ENCODE measurements at places on chromosomes 7 and 10. TPM values are rescaled to one million over a fixed set of nuclear protein-coding genes. Genes with fewer than 3 reads are reported as not detected.

- H3K4me1 ChIP-seq = peaks cover 7% of the 10 kb centered on the region
- H3K27ac ChIP-seq = no peak overlapping the region
- no peak overlapping the region for H3K4me3 ChIP-seq
- no peaks in the 10 kb centered on the region for H3K27me3 ChIP-seq
Observed at GRCh38 chr7:152865461-152865860, 105.9 kb downstream of the ACTR3B start.

DNA sequence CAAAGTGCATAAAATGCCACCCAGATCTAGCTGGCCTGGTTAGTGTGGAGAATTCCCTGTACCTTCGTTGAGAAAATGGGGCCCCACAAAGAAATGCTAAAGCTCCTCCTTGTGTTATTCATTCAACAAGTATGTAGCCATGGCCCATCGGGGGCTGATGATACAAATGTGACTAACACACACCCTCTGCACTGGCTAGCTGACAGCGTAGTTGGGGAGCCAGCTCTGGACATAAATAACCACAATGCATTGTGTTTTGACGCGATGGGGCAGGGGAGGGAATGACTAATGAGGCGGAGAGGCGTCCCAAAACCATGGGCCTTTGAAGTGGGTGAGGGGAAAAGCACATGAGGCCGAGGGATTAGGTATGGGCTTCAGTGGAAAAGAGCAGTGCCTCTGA, 28.2 kb upstream of the ASL start:
- no peak overlapping the region for H3K4me3 ChIP-seq
- no peaks in the 10 kb centered on the region for H3K27me3 ChIP-seq
- no peak overlapping the region for H3K27ac ChIP-seq
- no peaks in the 10 kb centered on the region for H3K36me3 ChIP-seq

DNA sequence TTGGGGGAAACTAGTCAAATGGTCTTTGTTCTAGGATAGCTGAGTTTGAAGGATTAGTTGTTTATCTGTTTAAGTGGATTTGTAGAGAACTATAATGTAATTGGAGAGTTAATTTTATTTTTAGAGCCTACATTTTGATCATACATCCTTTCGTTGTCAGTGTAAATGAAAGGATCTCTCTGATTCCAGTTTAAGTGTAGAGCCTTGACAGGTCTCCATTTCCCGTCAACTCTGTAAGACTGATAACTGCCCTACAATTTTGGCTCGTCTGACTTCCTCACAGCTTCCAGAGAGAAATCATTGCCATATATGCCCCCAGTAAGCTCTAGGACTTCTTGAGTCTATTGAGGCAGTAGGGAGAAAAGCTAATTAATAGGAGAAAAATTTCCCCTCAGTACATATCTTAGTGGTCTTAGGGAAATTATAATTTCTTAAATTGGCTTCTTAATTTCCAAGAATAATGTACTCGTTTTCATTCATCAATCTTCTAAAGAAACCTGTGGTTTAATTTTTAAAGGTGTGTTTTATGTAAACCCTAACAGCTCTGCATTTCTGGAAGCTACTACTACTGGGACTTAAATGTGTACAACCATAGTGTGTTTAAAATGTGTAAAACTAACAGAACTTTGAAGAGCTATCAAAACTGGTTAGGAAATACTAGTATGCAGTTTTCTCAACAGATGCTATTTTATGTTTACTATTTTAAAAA, 3.8 kb downstream of the KMT2E start:
- peak overlapping the region; percentile 98 for H3K4me3 ChIP-seq
- no peak for DNase-seq
- no peaks in the 10 kb centered on the region for H3K27me3 ChIP-seq
- H3K27ac ChIP-seq = peak overlapping the region; percentile 100
- peaks cover 18% of the 10 kb centered on the region for H3K36me3 ChIP-seq
- peaks cover 45% of the 10 kb centered on the region for H3K4me1 ChIP-seq

- H3K27me3 ChIP-seq = no peaks in the 10 kb centered on the region
- peaks cover 3% of the 10 kb centered on the region for H3K4me1 ChIP-seq
- H3K36me3 ChIP-seq = no peaks in the 10 kb centered on the region
- H3K4me3 ChIP-seq = no peak overlapping the region
- H3K27ac ChIP-seq = no peak overlapping the region
Observed at GRCh38 chr10:46235705-46236545, 50.9 kb upstream of the ANTXRL start.

DNA sequence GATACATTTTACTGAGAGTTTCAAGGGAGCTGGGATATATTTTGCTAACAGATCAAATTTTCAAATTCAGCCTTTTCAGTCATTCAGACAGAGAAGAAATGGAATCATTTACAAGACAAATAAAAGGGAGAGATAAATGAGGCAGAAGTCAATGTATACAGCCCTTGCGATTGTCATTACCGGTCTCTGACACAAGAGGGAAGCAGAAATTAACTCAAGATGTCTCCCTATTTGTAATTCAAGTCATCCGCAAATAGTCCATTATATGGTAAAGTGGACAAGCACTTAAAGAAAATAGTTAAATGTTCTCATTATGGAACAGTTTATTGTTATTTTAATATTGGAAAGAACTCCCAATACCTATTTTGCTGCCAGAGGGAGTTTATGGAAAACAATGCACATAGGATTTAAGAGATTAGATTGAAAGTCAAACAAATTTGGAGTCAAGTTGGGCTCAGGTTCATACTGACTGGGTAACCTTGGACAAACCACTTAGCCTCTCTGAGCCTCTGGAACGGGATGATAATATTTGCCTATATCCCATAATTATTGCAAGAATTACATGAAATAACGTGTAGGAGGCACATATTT, 89.3 kb upstream of the PRKCQ start:
- no peak for DNase-seq
- H3K4me1 ChIP-seq = peaks cover 26% of the 10 kb centered on the region
- no peak overlapping the region for H3K27ac ChIP-seq
- H3K4me3 ChIP-seq = no peak overlapping the region

DNA sequence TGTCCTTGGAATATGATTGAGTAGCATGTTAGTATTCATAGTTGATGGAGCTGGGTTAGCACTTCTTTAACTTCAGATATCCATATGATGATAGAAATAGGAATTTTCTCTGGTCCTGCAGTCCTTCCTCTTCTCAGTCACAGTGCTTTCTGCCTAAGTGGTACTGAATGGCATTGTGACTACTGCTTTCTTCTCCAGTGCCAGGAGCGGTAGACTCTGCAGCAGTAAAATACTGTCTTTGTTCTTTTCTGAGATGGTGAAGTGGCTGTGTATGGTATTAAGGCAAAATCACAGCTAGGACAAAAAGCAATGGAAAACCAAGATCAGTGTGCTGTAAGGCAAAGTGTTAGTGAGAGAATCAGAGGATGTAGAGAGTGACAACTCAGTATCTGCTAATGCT, 46.6 kb downstream of the C1GALT1 start:
- no peaks in the 10 kb centered on the region for H3K27me3 ChIP-seq
- DNase-seq = no peak
- no peak overlapping the region for H3K27ac ChIP-seq
- no peak overlapping the region for H3K4me3 ChIP-seq

GRCh38 chr10:19385846-19386450, 337.3 kb downstream of the MALRD1 start:
- DNase-seq = no peak
- H3K4me1 ChIP-seq = no peaks in the 10 kb centered on the region
- no peak overlapping the region for H3K27ac ChIP-seq
- H3K27me3 ChIP-seq = no peaks in the 10 kb centered on the region
- H3K36me3 ChIP-seq = no peaks in the 10 kb centered on the region

GRCh38 chr7:53431901-53432300, 396.5 kb downstream of the POM121L12 start:
- peaks cover 3% of the 10 kb centered on the region for H3K36me3 ChIP-seq
- H3K27ac ChIP-seq = no peak overlapping the region
- H3K4me3 ChIP-seq = no peak overlapping the region
- no peaks in the 10 kb centered on the region for H3K27me3 ChIP-seq

GRCh38 chr10:3548076-3548475, 236.9 kb downstream of the KLF6 start:
- peaks cover 5% of the 10 kb centered on the region for H3K36me3 ChIP-seq
- no peak overlapping the region for H3K27ac ChIP-seq
- H3K4me1 ChIP-seq = no peaks in the 10 kb centered on the region
- DNase-seq = no peak
- peaks cover 14% of the 10 kb centered on the region for H3K27me3 ChIP-seq

SH2D4B gene
- 0.25 TPM for total RNA-seq

TMEM236 gene
- total RNA-seq = 0.10 TPM

FAM25C gene
- total RNA-seq = not detected

PDE6C gene
- total RNA-seq = not detected
